Karpas-422 (cell line): ENCODE measurements at places on chromosomes 4 and X.
A peak's percentile ranks its signal among the peaks of the same experiment; 100 is the strongest.

GRCh38 chr4:131650951-131651350, 1498.1 kb upstream of the PCDH10 start:
- no peak for DNase-seq

DNA sequence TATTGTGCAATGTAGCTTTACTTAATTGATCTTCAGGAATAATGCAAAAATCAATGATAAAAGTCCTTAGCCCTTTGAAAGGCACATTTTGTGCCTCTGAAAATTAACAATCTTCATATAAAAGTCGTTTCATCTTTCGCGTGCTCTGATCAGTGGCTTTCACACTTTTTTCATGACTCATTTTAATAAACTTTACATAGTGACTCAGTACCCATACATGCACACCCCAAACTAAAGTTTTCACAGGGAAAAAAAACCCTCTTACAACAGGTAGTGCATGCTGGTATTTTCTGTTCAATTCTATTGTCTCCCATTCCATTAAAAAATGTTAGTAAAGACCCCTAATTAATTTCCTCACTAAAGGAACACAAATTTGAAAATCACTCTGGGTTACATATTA, 21.5 kb downstream of the RWDD4 start:
- no peak for DNase-seq

GRCh38 chrX:147912093-147912801, 528 bp downstream of the FMR1 start:
- peak; percentile 80 for DNase-seq

GRCh38 chr4:72641611-72642010, 72.6 kb upstream of the ADAMTS3 start:
- DNase-seq, result no peak

GRCh38 chrX:71514367-71515037, 18.4 kb upstream of the OGT start:
- no peak for DNase-seq

DNA sequence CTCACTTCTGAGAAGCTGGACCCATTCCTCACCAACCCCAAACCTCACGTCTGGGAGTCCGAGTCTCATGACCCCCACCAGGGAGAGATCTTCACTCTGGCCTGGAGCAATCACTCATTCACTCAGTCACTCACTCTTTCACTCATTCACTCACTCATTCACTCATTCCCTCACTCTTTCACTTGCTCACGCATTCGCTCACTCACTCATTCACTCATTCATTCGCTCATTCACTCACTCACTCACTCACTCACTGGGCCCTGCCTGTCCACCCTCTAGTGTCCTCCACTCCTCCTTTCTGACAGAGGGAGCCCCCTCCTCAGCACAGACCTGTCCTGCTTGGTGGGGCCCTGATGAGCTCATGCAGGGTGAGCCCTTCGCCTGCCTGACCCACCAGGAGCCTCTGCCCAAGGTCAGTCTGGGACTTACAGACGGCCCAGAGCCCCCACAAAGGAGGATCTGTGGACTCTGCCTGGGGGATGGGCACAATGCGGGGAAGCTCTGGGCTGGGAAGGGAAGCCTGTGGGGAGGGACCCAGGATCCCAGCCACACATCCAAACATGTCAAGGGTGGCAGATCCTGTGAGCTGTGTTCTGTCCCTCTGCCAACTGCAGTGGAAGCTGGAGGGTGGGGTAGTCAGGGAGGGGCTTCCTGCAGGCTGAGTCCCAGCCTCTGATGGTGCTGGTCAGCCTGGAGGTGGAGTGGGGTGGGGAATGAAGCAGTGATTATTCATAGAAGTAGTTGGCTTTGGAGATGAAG, 18.5 kb downstream of the CPZ start:
- DNase-seq, result no peak

- no peak for DNase-seq
These were observed 131.9 kb downstream of the TBC1D19 start for GRCh38 chr4:26715636-26716242.

- no peak for DNase-seq
These were observed 736.7 kb upstream of the INTU start for GRCh38 chr4:126895988-126896570.
